ENCODE measurements at places on chromosomes 7 and 10.

- no peak for DNase-seq
These were observed 17.7 kb upstream of the NKX6-2 start for GRCh38 chr10:132803416-132804210.

DNA sequence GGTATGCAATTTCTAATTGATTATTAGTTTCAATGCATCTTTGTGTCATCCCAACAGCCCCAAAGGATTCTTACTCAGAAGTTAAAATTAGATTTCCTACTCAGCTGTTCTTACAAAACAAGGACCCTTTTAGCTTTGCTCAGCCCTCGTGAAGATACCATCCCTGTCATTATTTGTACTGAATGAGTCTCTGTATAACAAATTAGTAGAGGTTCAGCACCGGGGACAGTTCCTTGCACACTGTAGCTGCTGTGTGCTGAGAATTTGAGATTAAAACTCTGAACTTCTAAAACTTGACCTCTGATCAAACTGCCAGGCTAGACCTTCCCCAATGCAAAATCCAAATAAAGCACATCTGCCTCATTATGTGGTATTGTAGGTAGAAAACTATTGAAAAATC lies 299.1 kb downstream of the LHFPL3 start:
- peak; percentile 11 for DNase-seq

- DNase-seq: no peak
These were observed 50.1 kb downstream of the SFTPD start for GRCh38 chr10:79898597-79899325.

GRCh38 chr7:132355048-132355447 lies 221.2 kb downstream of the PLXNA4 start:
- DNase-seq: no peak

DNA sequence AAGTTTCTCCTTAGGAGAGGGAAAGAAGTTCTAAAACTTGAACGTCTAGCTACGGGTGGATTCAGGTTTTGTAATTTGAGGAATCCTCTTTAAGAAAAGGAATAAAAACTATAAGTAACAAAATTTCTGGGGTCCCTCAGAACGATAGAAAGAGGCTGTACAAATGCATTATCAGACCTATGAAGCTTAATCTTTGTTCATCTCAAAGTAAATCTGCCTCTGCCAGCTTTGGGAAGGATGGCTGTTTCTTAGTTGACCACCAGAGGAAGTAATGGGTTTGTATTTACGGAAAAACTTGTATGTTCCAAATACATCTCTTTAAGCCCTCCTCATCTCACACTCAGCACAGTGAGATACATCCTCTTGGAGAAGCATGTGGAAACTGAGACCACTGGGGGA lies 864 bp downstream of the PSTK start:
- peak; percentile 5 for DNase-seq

DNA sequence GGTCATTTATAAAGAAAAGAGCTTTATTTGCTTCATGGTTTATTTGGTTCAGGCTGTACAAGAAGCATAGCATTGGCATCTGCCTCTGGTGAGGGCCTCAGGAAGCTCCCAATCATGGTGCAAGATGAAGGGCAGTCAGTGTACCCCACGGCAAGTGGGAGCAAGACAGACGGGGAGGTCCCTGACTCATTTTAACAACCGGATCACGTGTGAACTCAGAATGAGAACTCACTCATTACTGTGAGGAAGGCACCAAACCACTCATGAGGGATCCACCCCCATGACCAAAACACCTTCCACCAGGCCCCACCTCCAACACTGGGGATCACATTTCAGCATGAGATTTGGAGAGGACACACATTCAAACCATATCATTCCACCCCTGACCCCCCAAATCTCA lies 15.7 kb upstream of the CRYGN start:
- DNase-seq: no peak

DNA sequence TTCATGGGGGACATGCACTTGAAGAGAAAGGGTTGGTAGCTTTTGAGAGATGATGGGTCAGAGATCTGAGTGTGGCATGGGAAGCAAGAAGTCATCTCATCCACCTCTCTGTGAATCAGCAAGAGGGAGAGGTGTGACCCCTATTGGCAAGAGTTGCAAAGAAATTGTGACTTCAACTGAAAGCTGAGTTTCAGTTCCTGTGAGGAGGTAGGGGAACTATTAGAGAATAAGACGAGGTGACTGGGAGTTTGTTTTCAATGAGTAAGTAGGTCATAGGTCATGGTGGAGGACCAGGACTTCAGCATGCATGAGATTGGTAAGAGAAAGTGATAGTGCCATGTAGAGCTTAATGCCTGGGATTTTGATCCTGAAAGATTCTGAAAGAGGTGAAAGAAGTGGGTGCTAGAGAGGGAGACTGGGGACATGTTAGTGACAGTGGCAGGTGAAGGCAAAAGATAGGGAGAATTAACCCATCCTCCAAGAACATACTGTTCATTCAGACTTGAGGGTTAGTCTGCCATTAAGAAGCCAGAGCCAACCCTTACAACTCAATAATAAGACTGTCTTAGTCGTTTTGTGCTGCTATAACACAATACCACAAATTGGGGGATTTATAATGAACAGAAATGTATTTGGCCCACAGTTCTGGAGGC lies 75.5 kb upstream of the CAPZA2 start:
- no peak for DNase-seq

DNA sequence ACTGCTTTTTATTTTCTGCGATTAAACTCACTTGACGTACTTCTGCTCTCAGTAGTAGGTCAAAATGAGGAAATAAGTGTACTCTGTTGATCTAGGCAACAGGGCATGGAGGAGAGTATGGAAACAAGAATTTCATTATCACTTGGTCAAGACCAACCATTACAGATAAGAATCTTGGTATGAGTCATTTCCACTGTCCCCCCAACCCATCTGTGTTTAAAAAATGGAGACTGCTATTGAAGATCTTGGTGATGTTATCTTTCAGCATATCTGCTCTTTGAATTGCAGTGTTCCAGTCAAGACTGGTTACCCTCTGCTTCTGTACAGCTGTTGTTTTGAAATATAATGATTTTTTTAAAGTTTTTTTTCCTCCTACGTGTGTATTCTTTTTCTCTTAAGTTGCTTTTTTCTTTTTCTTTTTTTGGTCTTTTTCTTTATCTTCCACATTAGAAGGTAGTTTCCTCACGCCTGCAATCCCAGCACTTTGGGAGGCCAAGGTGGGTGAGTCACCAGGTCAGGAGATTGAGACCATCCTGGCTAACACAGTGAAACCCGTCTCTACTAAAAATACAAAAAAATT lies 11.7 kb downstream of the STAM start:
- DNase-seq: no peak

DNA sequence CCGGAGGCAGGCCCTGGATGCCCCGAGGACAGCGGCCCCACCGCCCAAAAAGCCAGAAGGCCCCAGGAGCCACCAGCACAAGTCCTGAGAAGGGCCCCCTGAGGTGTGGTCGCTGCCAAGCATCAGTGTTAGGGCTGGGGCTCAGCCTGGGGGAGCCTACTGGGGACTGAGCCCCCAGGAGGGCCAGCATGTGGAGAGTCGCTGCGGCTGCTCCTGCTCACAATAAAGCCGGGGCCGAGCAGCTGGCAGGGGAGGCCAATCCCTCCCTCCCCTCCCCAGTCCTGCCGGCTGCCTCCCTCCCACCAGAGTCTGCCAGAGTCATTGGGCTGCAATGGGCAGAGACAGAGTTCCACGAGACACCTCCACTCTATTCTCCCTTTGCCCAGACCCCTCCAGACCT lies 3.1 kb upstream of the ASIC3 start:
- DNase-seq: no peak

DNA sequence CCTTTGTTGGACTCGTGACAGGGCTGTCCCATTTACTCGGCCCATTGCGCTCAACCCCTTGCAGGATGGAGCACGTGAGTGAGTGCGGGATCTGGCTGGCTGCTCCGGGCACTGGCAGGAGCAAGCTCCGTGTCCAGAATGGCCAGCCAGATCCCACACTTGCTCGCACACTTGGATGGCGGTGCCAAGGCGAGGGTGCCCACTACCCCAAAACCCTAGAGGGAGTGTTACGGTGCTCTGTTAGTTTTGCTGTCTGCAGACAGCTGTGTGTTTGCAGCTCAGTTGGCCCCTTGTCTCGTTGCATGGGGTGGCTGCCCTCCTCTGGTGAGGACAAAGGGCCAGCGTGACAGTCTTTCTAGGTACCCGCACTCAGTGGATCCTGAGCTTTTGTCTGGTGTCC lies 34.2 kb downstream of the ZNF487 start:
- no peak for DNase-seq

DNA sequence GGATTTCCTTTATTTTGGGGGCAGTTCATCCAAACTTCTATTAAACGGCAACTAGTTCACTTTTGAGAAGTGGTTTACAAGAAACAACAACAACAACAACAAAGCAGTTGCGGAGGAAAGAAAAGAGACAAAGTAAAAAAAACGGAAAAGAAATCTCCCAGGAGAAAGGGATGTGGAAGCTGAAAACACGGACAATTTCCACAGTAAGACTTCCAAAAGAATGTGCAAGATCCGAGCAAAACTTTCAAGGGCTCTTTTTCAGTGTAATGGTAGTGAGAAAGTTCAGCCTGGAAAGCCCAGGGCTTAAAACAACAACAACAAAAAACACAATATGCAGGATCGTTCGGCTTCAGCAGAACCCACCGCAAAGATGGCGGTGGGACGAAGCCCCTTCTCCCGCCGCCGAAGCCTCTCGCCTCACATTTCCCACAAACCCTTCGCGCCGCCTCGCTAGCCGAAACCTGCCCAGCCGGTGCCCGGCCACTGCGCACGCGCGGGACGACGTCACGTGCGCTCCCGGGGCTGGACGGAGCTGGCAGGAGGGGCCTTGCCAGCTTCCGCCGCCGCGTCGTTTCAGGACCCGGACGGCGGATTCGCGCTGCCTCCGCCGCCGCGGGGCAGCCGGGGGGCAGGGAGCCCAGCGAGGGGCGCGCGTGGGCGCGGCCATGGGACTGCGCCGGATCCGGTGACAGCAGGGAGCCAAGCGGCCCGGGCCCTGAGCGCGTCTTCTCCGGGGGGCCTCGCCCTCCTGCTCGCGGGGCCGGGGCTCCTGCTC lies at the start of gene TNKS2:
TSS of gene TNKS2 (plus strand) at position 553 of the 775 bp plus-strand sequence. CDS start 265 bp downstream, outside the sequence.
- DNase-seq: peak; percentile 85

GRCh38 chr7:97024209-97025129 lies at the start of gene DLX5:
DLX5 (minus strand) TSS chr7:97024831; CDS start chr7:97024623, 208 bp downstream.
- DNase-seq: no peak

DNA sequence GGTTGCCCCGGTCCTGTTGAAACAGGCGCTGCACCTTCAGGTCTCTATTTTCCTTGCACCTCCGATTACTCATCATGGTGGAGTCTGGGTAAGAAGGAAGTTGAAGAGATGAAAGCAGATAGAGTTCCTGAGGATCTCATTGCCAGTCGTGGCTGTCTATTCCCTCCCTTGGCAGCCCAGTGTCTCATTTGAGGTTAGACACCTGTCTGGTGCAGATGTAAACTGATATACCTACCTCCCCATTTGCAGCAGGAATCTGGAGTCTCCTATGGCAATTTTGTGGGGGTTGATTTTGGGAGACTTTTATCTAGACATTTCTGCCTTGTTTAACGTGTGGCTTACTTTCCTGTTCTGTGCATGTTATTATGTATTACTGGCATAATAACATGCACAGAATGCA lies 212.1 kb downstream of the BICC1 start:
- no peak for DNase-seq

DNA sequence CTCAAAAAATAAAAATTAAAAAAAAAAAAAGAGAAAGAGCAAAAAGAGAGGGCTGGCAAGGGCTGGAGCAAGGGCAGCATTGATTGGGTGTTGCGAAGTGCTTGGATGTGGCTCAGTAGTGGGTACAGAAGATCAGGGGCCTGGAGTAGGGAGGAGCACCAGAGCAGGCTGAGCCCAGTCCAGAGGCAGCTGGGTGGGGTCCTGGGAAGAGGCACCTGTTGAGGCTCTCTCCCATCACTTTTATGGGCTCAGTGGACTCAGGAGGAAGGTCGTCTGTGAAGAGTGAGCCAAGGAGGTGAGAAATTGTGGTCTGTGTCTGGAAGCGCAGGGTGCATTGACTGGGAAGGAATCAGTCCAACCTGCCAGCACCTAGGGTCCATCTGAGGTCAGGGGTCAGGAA lies 11.8 kb upstream of the ZMIZ2 start:
- DNase-seq: no peak

- no peak for DNase-seq
These were observed 16.0 kb downstream of the ADCYAP1R1 start for GRCh38 chr7:31068006-31068675.

All from iPS DF 6.9 (cell line).